ENCODE measurements at places on chromosomes 1 and 21.

DNA sequence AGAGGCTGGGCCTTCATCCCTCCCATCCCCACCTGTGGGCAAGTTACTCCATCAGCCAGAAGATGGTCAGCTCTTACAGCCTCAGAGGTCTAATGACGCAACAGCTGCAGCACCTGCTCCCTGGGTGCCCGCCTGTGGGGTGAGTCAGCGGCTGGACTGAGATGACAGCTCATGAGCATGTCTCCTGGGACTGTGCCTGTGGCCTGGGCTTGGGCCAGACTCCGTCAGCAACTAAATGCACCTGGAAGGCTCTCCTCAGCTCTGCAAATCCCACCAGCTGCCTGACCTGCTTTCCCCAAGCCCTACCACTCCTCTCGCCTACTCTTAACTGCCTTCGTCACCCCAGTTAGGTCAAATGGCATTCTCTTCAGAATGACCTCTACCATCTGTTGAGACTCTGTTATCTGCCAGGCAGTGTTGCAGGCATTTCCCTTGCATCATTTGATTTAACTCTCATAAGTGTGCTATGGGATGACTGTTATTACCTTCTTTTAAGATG, 47.7 kb downstream of the ETS2 start:
- DNase-seq: no peak

DNA sequence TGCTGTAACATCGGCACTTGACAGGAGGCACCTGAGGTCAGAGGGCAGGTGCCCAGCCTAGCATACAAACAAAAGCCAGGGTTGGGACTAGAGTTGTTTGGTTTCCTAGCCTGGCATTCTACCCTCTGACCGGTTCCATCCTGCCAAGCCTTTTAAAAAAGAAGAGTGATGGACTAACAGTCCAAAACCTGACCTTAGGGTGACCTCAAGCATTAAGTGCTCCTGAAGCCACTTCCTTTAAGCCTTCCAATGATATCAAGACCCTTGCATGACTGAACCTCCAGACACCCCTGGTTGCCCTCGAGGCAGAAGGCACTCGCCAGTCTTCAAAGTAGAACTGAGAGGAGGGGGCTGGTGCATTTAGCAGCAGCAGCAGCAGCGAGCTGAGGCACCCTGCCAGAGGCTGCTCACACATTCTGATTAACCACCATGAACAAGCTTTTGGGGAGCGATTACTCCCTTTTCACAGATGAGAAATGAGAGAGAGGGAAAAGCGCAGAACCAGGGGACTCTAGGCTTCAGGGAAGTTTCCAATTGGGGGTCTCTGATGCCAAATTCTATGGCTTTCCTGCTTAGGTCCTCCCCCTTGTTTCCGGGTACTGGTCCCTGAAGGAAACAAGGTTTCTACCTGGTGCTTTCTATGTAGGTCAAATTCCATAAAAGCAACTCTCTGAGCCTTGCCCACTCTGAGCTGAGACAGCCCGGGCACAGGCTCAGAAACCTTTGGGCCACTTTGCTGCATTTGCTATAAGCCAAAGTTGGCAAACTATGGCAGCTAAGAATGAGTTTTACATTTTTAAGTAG, 9.2 kb downstream of the SLC2A1 start:
- DNase-seq: no peak

GRCh38 chr1:113659035-113659434, 100.3 kb downstream of the PHTF1 start:
- DNase-seq: no peak

- DNase-seq: peak; percentile 52
Measured at GRCh38 chr1:63148825-63149645, 173.3 kb upstream of the FOXD3 start.

DNA sequence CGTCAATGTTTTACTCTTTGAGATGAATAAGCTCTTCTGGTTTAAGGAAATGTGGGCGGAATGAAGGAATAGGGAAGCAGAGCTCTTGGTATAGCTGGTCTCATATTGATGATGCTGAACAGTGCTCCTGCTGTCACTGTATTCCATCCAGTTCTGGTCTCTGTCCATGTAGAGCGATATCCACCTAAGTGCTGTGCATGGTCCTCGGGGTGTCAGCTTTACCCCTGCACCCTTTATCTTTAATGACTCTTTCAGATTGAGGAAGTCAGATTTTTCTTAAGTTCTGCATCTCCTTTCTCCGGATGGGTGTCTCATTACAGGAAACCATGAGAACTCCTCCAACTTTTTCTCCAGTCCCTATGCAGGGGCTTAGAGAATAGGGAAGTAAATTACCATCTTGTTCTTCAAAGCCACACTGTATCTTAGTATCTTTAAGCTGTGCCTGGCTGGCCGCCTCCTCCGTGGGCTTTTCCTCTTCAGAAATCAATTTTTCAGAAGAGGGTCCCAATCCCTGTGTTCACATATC, 52.9 kb downstream of the PDE4B start:
- DNase-seq: no peak

DNA sequence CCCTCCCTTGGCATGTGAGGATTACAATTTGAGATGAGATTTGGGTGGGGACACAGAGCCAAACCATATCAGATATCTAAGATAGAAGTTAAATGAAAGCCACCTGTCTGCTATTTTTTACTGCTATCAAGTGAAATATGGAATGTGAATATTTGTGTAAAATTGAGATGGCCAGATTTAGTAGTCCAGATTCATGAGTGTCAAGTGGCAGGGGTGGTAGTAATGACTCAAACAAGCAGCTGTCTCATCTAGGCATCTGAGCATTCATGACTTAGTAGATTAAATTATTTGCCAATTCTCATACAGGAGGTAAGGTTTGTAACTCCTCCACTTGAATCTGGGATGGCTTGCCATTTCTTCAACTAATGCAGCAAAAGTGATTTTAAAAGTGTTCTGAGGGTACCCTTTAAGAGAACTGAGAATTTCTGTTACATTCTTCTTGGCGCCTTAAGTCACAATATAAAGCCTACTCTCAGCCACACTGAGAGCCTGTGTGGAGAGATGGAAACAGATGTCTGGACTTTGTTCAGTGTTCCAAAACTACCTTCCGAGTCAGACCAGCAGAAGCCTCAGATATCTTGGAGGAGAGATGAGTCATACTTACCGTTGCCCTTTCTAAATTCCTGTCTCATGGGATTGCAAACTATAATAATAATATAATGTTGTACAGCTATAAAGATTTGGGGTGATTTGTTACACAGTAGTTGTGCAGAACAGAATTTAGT, 1065.6 kb upstream of the TMPRSS15 start:
- DNase-seq: no peak

GRCh38 chr1:200269256-200269655, 140.6 kb downstream of the ZNF281 start:
- DNase-seq: no peak

DNA sequence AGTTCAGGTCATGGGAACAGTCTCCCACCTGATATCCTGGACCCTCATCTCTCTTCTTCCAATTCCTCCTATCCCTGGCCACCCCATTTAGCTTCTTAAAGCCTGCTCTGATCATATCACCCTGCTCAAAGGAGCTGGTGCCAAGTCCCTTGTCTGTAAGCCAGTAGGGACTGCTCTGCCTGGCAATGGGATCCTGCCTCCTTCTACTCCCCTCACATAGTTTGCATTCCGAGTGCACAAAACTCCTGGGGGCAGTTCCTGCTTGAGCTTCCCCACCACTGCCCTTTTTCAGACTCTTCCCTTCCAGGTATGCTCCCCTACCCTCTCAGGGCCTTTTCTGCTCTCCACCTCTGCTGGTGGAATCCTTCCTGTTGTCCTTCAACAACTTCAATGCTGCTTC, 48.1 kb downstream of the NGF start:
- no peak for DNase-seq

DNA sequence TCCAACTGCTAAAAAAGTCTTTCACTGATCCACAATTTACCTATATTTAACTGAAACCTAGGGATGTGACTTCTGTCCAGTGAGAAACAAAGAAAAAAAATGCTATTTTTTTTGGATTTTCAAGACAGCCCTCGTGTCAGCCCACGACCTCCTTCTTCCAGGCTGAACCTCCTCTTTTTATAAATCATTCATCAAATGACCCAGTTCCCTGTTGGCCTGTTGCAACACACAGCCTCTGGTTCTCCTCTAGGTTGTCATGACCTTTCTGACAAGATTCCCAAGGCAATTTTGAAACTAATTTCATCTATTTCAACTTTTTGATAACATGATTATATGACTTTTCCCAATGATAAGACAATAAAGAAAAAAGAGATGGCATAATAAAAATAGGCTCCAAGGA, 74.6 kb downstream of the PGBD5 start:
- no peak for DNase-seq

GRCh38 chr1:228073857-228074545, 8.5 kb upstream of the ARF1 start:
- DNase-seq: no peak

- DNase-seq: no peak
Measured at GRCh38 chr1:69438056-69438795, 129.5 kb upstream of the LRRC7 start.

- DNase-seq: no peak
Measured at GRCh38 chr1:206792939-206793607, 20.8 kb upstream of the IL10 start.

- no peak for DNase-seq
Measured at GRCh38 chr1:245380790-245381535, 226.2 kb downstream of the KIF26B start.

DNA sequence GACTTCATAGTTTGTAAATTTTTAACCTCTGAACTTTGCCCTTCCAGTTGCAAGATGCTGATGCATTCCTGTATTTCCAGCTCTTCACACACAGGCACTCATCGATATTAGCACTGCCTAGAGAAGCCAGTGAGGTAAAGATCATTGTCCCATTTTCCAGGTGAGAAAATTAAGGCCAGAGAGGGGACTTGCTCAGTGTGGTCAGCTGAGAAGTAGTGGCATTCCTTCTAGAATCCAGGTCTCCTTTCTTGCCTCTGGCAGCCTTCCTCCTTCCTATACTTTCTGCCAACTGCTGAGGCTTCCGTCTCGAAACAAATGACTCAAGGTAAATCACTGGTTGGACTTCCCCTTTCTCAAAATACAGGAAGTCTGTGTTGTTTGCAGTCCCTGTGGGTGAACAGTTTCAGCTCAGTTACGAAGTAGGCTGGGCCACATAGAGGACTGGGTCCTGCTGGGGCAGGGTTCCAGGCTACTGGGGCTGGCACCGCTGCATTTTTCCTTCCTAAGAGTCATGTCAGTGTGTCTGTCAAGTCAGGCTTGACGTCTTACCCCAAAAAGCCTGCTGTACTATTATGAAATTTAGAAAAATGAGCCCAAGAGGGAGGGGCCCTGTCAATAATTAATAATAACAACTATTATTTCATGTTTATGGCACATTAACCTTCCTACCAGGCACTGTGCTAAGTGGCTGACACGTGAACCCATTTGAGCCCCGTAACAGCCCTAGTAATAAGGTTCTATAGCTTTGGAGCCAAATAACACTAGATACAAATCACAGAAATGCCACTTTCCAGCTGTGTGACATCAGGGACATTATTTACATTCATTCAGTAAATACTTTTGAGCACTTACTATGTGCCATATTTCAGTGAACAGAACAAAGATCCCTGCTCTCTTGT, 16.6 kb upstream of the RNF19B start:
- peak; percentile 47 for DNase-seq

GRCh38 chr1:183140633-183141032, 45.4 kb upstream of the LAMC2 start:
- no peak for DNase-seq

DNA sequence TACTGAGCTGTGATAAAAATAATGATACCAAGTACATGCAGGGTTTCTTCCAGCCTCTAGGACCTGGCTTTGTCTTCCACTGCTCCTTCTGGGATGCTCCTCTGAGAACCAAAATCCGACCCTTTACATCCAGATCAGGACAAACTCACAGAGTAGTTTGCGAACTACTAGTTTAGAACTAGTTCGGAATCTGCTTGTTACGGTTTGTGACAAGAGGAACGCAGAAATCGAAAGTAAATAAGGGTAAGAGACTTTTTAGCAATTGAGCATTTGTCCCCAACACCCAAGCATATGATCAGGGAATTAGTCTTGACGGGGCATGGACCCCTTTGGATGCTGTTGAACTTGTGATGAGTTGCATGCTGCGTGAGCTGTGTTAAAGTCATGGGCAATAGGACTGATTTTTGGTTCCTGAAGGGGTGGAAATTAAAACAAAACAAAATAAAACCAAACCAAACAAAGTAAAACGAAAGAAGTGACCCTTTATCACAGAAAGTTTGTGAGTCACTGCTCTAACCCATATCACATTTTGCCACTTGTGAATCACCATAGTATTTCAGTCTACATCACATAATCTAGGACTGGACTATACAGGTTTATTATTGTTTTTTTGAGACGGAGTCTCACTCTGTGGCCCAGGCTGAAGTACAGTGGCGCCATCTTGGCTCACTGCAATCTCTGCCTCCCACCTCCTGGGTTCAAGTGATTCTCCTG, 35.7 kb upstream of the ERRFI1 start:
- no peak for DNase-seq

DNA sequence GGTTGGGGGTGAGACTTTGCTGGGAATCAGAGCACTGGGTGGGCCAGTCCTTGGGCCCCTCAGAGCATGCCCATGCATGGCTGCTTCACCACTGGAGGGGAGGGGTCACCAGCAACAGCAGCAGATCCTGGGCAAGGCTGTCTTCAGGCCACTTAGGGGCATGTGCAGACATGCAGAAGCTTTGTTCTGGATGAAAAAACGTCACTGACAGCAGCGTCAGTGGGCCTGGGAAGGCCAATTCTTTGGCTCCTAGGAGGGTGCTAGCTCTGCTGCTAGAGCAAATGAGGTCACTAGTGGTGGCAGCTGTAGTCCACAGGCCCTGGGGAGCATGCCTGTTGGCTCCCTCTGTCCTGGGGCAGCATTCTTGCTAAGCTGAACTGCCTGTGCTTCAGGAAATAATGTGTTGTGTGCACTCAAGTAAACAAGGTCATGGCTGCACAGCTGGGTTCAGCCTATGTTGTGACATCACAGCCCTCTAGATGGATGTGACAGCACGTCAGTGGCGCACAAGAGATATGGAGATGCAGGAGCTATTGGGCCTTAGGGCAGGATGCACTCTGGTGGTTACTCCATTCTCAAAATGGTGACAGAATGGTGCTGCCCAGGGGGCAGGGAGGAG, 27.0 kb downstream of the ZC3H11B start:
- no peak for DNase-seq

DNA sequence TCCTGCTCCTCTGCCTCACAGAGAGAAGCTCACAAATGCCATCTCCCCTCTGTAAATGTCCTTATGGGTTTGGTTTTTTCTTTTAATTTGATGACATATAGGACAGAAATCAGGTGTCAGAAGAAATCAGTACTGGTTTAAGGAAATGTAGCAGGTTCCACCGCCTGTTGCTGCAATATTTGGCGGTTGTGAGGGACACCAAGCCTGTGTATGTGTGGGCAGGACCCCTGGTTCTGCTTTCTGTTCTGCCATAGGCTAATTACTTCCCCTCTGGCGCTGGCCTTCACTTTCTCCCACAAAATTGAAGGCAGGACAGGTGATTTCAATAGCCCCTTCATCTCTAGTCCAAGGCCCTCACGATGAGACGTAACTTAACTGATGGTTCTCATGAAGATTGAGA, 69.2 kb downstream of the PRDM2 start:
- DNase-seq: no peak

- DNase-seq: no peak
Measured at GRCh38 chr1:93991271-93991670, 82.0 kb upstream of the GCLM start.

GRCh38 chr21:15743593-15743992, 13.8 kb downstream of the USP25 start:
- no peak for DNase-seq

- DNase-seq: no peak
Measured at GRCh38 chr1:168442931-168443330, 100.9 kb downstream of the XCL2 start.

GRCh38 chr1:180369061-180369460, 133.3 kb downstream of the ACBD6 start:
- no peak for DNase-seq

Data from midbrain (tissue), 1 donor.